ENCODE measurements at places on chromosomes 7 and 10. TPM values are rescaled to one million over a fixed set of nuclear protein-coding genes. Genes with fewer than 3 reads are reported as not detected.
A peak's percentile ranks its signal among the peaks of the same experiment; 100 is the strongest.

Gene CCL26
- total RNA-seq, result not detected

GRCh38 chr10:129968020-129968852, 4.2 kb upstream of the EBF3 start:
- peaks cover 12% of the 10 kb centered on the region for H3K4me1 ChIP-seq
- DNase-seq, result no peak
- H3K27me3 ChIP-seq, result peaks cover 63% of the 10 kb centered on the region
- no peak overlapping the region for H3K27ac ChIP-seq
- H3K36me3 ChIP-seq, result no peaks in the 10 kb centered on the region
- H3K4me3 ChIP-seq, result no peak overlapping the region

Gene PROSER2
- 18.8 TPM for total RNA-seq

- peak overlapping the region; percentile 93 for H3K4me3 ChIP-seq
- DNase-seq, result no peak
- peaks cover 19% of the 10 kb centered on the region for H3K36me3 ChIP-seq
- H3K27me3 ChIP-seq, result no peaks in the 10 kb centered on the region
These were observed 472 bp downstream of the PDAP1 start for GRCh38 chr7:99407872-99408378.

Gene JAKMIP3
- total RNA-seq, result 0.17 TPM

Gene CAMK2B
- 9.3 TPM for total RNA-seq

Gene PEX1
- total RNA-seq, result 26.8 TPM

DNA sequence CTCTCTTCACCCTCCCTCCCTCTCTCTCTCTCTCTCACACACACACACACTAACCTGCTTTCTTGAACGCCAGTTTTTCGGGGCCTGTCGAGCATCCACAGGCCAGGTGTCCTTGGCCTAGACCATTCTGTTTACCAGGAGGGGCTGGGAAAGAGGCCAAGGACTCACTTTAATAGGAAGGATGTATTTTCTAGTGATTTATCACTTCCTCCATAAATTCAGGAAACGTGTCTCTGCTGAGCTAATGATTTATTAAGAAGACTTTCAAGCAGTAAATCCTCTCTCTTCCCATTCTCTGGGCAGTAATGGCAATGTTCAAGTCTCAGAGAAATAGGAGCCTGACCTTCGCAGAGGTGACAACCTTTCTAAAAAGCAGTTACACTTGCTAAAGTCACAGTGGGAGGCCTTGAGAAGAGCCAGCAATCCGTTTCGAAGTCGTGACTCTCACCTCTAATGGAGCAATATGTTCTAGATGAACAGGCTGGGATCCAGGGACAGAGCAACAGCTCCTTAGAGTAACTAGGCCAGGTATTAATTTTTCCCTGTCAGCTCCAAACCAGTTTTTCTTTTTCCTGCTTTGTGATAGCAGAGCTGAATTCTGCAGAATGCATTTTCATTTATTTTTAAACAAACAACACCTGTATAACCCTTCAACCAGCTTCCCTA, 1357.5 kb upstream of the SORCS1 start:
- H3K4me1 ChIP-seq, result peaks cover 9% of the 10 kb centered on the region
- peaks cover 3% of the 10 kb centered on the region for H3K27me3 ChIP-seq
- H3K27ac ChIP-seq, result no peak overlapping the region
- no peak overlapping the region for H3K4me3 ChIP-seq

Gene CD36
- 7.7 TPM for total RNA-seq

Gene SYCE1
- total RNA-seq, result not detected

Gene HTR7
- total RNA-seq, result 0.93 TPM

Gene GPR85
- 0.20 TPM for total RNA-seq

DNA sequence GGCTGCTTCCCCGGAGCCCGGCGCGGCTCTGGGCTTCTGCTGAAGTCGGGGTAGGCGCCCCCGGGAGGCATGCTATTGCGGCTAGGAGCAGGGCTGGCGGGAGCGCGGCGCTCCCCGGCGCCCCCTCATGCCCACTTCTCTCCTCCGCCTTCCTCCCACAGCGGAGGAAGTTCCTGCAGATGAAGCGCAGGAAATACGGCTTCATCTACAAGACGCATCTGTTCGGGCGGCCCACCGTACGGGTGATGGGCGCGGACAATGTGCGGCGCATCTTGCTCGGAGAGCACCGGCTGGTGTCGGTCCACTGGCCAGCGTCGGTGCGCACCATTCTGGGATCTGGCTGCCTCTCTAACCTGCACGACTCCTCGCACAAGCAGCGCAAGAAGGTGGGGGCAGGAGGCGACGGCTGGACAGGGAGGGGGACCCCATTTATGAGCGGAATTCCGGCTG, 479 bp downstream of the CYP26A1 start:
- H3K27me3 ChIP-seq, result peaks cover 60% of the 10 kb centered on the region
- peaks cover 25% of the 10 kb centered on the region for H3K4me1 ChIP-seq
- no peak for DNase-seq
- no peaks in the 10 kb centered on the region for H3K36me3 ChIP-seq
- no peak overlapping the region for H3K27ac ChIP-seq
- H3K4me3 ChIP-seq, result peak overlapping the region; percentile 78

Gene LOXL4
- total RNA-seq, result 3.7 TPM

Gene CLDN15
- total RNA-seq, result 21.2 TPM

DNA sequence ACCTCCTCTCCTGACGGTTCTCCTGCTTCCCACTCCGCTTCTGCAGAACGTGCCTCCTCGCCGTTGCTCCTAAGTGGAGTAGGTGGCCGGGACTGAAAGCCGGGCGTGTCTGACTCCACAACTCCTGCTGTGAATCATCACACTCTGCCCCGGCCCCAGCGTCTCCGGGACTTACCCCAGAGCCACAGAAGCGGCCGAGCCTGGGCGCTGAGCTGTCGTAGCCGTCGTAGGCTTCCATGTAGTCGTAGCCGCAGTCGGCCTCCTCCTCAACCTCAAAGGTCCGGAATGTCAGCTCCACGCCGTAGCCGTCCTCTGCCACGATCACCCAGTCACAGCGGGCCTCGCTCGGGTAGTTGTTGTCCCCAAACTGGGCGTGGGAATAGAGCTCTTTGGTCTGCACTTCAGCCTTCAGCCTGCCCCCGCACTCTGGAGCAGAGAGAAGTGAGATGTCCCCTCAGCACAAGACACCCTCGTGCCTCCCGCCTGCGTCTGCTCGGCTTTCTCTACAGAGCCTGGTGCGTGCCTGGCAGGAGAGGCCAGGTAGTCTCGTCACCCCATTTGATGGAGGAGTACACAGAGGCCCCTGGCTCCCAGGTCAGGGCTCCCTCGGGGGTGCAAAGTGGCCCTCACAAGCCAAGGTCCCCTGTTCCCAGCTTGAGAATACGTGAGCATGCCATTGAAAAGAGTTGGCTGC, 11.2 kb upstream of the OPALIN start:
- H3K4me1 ChIP-seq, result peaks cover 12% of the 10 kb centered on the region
- DNase-seq, result no peak
- H3K36me3 ChIP-seq, result no peaks in the 10 kb centered on the region
- no peak overlapping the region for H3K4me3 ChIP-seq
- H3K27ac ChIP-seq, result no peak overlapping the region
- peaks cover 26% of the 10 kb centered on the region for H3K27me3 ChIP-seq

DNA sequence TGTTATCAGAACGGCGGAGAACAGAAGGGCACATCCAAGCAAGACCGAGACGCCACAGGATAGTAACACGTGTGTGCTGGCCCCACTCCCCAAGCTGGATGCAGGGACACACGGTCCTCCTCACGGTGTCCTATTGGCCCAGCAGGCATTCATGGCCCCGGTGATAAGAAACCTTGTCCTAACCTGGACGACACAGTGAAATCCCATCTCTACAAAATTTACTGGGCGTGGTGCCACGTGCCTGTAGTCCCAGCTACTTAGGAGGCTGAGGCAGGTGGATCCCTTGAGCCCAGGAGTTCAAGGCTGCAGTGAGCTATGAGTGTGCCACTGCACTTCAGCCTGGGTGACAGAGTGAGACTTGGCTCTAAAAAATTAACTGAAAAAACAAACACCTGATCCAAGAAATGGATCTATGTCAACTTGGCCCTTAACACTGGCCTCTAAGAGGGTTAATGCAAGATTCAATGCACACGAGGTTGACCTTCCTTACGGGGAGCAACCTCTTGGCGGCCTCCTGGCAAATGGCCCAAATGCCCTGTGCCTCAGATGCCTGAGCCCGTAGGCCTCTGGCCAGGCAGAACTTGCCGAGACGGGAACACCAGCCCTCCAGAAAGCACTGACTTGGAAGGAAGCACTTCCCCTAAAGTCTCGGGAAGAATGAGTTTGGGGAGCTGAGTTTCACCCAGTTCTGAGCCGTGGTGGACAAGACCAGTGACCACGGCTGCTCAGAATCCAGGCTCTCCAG, 72.3 kb downstream of the ZRANB1 start:
- H3K27ac ChIP-seq, result peak overlapping the region; percentile 82
- H3K36me3 ChIP-seq, result peaks cover 27% of the 10 kb centered on the region
- H3K4me1 ChIP-seq, result peaks cover 20% of the 10 kb centered on the region
- DNase-seq, result no peak

DNA sequence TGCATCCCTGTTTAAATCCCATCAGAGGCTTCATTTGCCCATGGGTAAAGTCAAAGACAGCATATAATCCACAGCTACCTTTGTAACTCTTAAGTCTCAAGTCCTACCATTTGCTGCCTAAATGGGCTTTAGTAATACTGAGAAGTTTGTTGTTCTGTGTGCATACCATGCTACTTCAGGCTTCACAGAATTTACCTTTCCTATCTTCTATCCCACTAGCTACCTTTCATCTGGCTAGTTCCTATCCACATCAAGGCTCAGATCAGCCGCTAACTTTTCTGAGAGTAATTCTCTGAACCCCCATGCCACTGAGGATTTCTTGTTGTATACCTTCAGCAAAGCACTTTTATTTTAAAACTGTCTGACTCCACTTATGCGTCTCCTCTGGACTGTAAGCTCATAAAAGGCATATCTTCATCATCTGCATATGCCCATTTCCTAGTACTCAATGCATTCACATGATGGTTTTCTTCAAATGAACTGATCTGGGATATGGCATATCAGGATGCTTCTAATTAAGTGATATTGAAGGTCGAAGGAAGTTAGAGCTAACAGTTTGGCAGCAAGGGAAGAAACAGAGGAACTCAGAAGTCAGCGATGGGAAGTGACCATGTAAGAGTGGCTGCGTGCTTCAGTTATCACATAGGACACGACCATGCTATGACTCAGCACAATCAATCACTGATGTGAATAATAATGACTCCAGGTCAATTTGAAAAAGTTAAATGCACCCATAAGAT, 283.9 kb upstream of the DKK1 start:
- no peak overlapping the region for H3K27ac ChIP-seq
- H3K4me1 ChIP-seq, result peaks cover 2% of the 10 kb centered on the region
- peaks cover under 1% of the 10 kb centered on the region for H3K27me3 ChIP-seq
- H3K36me3 ChIP-seq, result no peaks in the 10 kb centered on the region
- no peak for DNase-seq

Gene BAZ1B
- 92.1 TPM for total RNA-seq

DNA sequence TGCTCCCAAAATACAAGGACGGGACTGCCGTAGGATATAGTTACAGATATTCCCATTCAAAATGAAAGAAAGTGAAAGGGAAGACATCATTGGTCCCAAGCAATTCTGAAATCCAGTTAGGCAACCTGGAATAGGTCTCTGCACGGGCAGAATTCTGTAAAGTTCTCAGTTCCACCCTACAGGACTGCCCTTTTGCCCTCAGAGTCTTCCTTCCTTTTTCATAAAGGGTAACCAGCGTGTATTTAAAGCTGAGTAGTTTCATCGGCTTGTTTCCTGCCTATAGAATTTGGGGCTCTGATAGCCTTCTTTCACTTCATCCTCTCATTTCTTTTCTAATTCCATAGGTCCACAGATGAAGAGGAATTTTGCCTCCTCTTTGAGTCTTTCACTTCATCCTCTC, 20.0 kb downstream of the COPG2 start:
- no peak overlapping the region for H3K27ac ChIP-seq
- H3K36me3 ChIP-seq, result peaks cover 52% of the 10 kb centered on the region
- no peaks in the 10 kb centered on the region for H3K27me3 ChIP-seq
- no peak overlapping the region for H3K4me3 ChIP-seq

GRCh38 chr7:67725423-67725822, 728.8 kb downstream of the TYW1 start:
- no peaks in the 10 kb centered on the region for H3K27me3 ChIP-seq
- no peak overlapping the region for H3K4me3 ChIP-seq

Gene PON1
- total RNA-seq, result 2.3 TPM

Gene HOXA10
- total RNA-seq, result not detected

Gene CHAT
- total RNA-seq, result not detected

Gene TMEM229A
- total RNA-seq, result not detected

- no peak for DNase-seq
- H3K4me1 ChIP-seq, result peaks cover 22% of the 10 kb centered on the region
- no peak overlapping the region for H3K27ac ChIP-seq
- H3K27me3 ChIP-seq, result no peaks in the 10 kb centered on the region
These were observed 12.5 kb downstream of the RNF32 start for GRCh38 chr7:156652886-156653568.

- no peak for DNase-seq
- no peaks in the 10 kb centered on the region for H3K36me3 ChIP-seq
- no peak overlapping the region for H3K27ac ChIP-seq
- peaks cover 17% of the 10 kb centered on the region for H3K4me1 ChIP-seq
- no peak overlapping the region for H3K4me3 ChIP-seq
- peaks cover 3% of the 10 kb centered on the region for H3K27me3 ChIP-seq
These were observed 34.8 kb downstream of the MTURN start for GRCh38 chr7:30169579-30169978.

Gene MACC1
- 16.1 TPM for total RNA-seq

- no peak overlapping the region for H3K4me3 ChIP-seq
- H3K4me1 ChIP-seq, result peaks cover 2% of the 10 kb centered on the region
- no peaks in the 10 kb centered on the region for H3K36me3 ChIP-seq
- no peak overlapping the region for H3K27ac ChIP-seq
These were observed 70.1 kb upstream of the CABCOCO1 start for GRCh38 chr10:61592581-61592980.

Gene ZNF853
- 13.7 TPM for total RNA-seq

DNA sequence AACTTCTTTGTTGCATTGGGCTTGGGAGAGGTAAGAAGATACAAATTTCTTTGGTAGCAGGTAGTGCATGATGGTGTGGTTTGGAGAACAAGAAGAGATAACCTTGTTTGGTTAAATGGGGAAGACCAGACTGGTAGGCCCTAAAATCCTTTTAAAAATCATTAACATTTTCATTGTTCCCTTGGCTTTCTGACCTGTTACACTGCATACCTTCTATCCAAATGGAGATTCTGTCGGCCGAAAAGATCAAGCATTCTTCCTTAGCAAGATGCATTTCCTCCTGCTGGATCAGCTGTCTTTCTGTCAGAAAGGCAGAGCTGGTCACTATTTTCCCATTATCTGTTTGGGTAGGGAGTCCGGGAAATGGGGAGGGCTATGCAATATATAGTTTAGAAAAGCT, 33.7 kb downstream of the AGK start:
- no peaks in the 10 kb centered on the region for H3K27me3 ChIP-seq
- no peak overlapping the region for H3K4me3 ChIP-seq
- peaks cover 25% of the 10 kb centered on the region for H3K36me3 ChIP-seq
- DNase-seq, result no peak
- H3K27ac ChIP-seq, result no peak overlapping the region

DNA sequence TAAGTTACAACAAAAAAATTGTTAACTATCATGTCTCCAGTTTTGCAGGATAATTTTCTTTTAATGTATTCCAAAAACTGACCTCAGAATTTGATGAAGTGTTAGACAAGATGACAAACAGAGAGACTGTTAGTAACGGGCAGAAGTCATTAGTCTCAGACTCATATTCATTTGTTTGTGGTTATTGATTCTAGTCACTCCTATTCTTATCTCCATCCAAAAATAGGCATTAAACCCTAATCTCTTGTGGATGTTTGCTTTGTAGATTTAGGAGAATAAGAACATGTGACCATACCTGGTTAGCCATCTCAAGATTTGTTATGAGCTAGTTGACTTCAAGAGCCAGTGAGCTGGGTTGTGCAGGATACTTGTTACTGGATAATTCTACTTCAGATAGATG, 261.1 kb downstream of the AUTS2 start:
- peaks cover 65% of the 10 kb centered on the region for H3K4me1 ChIP-seq
- H3K27me3 ChIP-seq, result no peaks in the 10 kb centered on the region
- no peak for DNase-seq
- no peak overlapping the region for H3K4me3 ChIP-seq

Gene COL13A1
- 0.43 TPM for total RNA-seq

Gene ATRNL1
- 25.9 TPM for total RNA-seq

Gene CTAGE15
- 2.4 TPM for total RNA-seq

Data from progenitor cell of endocrine pancreas (in vitro differentiated cells).